Suppressor macrophage treated with lipopolysaccharide for 1 hour (primary cell): ENCODE measurements at places on chromosomes 5 and 9.

GRCh38 chr5:115306011-115306536, 9.6 kb upstream of the CCDC112 start:
- DNase-seq, result no peak

GRCh38 chr5:116448870-116449427, 125.7 kb downstream of the SEMA6A start:
- DNase-seq, result no peak

DNA sequence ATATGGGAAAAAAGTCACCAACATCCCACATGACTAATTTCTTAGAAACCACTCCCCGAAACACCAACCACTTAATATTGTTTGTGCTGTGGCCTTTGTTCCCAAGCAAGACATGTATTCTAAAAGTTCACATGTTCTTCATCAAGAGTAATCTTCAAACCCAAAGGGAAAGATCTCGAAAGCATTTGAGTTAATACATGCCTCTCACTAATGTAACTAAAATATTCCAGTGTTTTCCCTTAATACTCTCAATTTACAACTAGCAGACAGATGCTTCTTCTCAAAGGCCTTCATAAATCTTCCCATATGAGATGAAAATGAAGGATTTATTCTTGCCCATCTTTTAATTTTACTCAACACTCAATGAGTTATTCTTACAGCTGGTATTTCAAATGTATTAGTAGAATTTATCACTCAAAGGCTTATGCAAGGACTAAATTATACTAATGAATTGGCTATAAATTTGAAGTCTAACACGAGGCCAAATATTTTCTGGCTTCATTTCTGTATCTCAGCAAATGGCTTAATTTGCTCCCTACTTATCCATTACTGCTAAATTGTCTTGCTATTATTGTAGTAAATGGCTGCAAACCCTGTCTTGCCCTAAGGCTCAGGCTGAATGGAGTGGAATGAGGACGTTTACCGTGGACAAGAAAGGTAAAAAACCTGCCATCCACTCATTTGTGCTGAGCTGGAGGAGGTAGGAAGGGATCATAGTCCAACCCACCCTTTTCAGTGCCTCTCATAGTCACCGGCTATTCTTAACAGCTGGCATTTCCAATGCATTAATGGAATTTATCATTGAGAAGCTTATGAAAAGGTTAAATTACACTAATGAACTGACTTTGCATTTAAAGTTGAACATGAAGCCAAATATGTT, 474.4 kb downstream of the RASEF start:
- DNase-seq, result no peak

- DNase-seq, result no peak
Measured at GRCh38 chr9:102209176-102209575, 470.7 kb upstream of the GRIN3A start.

GRCh38 chr5:63700241-63700640, 262.0 kb downstream of the HTR1A start:
- DNase-seq, result no peak

- DNase-seq, result no peak
Measured at GRCh38 chr9:107780960-107781359, 291.4 kb upstream of the KLF4 start.

DNA sequence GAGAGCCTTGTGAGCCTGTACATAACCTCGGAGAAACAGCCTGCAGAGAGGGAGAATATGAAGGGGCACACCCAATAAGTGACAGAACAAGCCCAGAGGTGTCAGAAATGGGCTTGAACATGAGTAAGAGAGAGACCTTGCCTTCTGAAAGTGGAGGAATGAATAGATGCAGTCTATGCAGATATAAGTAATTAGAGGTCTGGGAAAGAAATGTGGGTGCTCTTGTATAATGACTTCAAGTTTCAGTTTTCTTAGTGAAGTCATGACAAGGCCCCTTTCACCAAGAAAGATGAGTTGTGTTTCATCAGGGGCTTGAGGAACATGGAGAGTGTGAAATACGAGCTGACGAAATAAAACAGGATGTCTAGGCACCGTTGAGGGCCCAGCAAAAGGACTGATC, 15.1 kb downstream of the GRAMD2B start:
- no peak for DNase-seq

- no peak for DNase-seq
Measured at GRCh38 chr9:36960575-36960955, 73.5 kb downstream of the PAX5 start.

- no peak for DNase-seq
Measured at GRCh38 chr5:80714570-80715298, 60.0 kb upstream of the DHFR start.

DNA sequence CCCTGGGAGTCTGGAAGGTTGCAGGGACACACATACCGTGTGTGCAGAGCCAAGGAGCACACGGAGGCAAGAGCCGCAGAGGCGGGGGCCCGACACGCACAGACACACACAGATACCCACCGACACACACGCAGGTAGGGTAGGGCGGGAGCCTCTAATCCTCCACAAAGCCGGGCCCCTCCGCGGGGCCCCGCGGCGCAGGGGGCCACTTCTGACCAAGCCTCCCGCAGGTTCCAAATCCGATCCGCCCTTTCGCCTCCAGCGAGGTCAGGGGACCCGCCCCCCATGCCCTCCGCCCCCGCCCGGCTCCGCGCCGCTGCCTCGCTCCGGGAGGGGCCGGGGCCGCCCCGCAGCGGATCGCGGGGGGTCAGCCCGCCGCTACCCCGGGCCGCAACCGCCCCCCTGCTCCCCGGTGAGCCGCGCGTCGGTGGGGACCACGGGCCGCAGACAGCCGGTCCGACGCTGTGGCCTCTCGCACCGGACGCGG, 1.4 kb upstream of the LMX1B start:
- DNase-seq, result no peak

GRCh38 chr5:119347574-119347973, 8.2 kb upstream of the TNFAIP8 start:
- DNase-seq, result no peak

GRCh38 chr9:136775191-136775590, 10.9 kb upstream of the LCN15 start:
- no peak for DNase-seq

- no peak for DNase-seq
Measured at GRCh38 chr5:38424148-38425060, 132.0 kb downstream of the LIFR start.

GRCh38 chr9:135994501-135995192, 33.5 kb upstream of the UBAC1 start:
- peak; percentile 58 for DNase-seq

DNA sequence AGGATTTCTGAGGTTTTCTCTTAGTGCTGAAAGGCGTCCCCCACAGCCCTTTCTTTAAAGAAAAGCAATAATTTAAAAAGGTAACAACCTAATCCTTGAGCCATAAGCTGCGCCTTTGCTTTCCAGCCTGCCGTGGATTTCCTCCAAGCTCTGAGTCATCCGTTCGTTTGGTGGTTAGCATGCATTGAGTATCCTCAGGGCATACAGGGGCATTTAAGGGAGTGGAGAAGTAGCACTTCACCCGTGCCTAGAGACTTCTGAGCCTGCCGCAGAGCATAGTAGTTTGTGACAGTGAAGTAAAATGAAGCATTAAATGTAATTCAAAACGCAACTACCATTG, 892 bp upstream of the TNC start:
- peak; percentile 77 for DNase-seq

DNA sequence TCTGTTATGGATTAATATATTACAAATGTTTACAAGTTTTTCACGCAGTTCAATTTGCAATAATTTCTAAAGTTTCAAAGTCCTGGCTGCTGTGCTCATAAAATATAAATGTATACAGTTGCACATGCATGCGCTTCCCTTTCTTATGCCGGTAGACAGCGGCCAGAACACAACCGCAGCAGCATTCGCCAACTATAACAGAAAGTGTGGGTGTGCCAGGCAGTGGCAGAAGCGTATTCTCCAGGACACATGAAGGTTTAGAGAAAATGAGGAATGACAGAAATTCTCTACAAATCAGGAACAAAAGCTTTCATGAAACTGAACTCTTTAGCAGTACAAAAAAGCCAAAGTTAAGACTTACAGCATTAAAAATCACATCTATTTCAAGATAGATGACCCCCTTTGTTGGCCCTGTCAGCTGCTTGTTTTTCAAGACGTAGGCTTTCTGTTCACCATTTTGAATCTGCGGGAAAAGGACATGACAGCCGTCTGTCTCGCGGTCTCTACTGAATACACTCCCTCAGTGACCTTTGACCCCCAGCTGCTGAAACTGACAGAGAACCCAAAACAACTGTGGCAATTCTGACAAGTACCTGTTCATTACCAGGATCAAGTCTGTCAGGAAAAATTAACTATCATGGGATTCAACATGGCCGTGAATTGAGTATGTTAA, 252.2 kb downstream of the SLF1 start:
- DNase-seq, result no peak

GRCh38 chr9:108599571-108599970, 256.2 kb downstream of the ACTL7B start:
- no peak for DNase-seq

DNA sequence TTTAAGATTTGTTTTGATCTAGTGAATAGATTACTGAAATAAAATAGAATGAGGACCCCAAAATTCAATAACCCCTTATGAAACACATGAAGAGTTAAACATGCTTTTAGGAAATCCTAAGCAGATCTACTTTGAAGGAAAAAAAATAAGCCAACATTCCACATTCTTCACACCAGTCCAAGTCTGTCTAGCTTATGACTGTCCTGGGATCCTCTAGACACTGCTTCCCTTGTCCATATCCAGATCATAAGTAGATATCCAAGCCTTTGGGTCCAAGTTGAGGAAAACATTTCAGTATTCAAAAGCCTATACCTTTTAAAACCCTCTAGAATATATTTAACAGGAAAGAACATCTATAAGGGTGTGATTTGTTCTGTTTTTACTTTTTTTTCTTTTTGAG, 58.8 kb upstream of the MINAR2 start:
- DNase-seq, result no peak

- DNase-seq, result no peak
Measured at GRCh38 chr5:65262096-65262495, 219.6 kb downstream of the ADAMTS6 start.

DNA sequence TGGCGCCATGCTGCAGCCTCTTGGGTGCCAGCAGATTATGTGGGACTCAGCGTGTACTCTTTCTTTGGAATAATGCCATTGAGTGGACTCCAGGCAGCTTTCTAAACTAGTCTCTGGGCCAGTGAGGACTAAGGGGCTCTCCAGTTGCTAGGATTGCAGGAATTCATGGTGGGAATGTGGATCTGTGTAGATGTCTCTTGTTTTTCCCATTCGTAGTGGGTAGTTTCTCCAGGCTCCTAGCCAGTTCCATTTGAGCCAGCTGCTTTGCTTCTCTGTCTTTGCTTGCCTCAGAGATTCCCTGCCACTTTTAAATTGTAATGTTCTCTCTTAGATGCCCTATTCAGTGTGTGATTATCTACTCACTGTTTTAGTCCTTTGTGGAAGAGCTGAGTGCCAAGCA, 42.6 kb downstream of the SLF1 start:
- no peak for DNase-seq

DNA sequence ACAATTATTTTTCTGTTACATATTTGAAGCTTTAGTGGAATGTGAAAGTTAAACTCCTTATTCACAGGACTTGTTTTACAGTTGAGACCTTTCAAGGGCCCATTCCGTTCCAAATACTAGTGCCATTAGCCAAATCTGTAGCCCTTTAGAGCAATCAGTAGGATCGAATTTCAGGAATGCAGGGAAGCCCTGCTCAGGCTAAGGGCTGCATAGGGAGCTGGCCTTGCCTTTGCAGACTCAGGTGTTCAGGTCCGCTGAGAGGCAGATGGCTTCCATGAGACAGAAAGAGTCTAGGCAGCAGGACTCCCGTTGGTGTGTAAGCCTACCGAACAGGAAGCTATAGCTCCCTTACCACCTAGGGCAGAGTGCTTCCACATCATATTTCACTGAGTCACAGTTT, 150.1 kb upstream of the SLC27A6 start:
- no peak for DNase-seq

DNA sequence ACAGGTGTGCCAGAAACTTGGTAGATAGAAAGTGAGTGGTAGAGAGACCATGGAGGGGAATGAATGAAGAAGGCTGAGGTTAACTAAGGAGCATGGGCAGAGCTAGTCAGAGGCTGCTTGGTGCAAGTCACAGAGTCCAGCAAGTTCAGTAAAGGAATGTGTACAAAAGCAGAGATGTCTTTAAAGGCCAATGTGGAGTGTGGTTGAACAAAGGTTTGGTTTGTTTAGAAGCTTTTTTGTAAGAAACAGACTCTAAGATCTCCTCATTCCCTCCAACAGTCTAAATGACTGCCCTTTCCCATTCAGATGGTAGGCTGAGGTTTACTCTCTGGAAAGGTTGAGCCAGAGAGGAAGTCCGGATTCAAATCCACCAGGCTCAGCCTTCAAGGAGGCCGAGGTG, 84.2 kb downstream of the TNC start:
- DNase-seq, result no peak

DNA sequence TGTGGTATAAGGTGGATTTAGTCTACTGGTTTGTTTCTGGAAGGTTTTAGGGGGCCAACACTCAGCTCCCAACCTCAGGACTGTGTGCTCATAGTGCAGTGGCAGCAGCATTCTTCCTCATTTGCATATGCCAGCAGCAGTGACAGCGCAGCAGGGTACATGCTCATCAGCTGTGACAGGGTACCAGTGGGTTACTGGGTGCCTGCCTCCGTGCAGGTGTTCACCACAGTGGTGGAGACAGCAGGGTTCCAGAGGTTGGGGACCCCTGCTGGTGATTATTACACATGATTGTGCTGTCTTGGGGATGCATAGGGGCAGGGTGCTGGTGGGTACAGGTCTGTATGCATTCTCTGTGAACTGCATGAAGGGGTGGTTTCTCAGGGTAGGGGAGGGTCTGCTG, 45.5 kb upstream of the IFNE start:
- DNase-seq, result no peak

- no peak for DNase-seq
Measured at GRCh38 chr5:161096581-161096980, 244.6 kb upstream of the ATP10B start.

GRCh38 chr5:175279506-175279905, 164.5 kb downstream of the DRD1 start:
- no peak for DNase-seq

DNA sequence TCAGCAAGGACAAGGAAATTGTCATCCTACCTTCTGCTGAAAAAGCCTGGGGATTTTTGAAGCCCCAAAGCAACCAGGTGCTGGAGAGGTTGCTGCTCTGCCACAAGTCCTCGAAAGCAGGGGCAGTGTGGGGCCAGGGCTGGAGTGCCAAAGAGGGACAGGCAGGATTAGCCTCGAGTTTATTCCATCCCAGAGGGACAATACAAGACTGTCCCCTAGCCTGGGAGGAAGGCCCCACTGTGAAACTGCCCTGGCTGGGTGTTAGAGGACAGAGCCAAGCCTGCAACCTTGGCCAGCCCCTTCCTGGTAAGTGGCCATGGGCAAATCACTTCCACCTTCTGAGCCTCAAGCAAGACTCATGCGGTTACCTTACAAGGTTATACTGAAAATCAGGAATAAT, 55.1 kb downstream of the WHRN start:
- DNase-seq, result no peak

- DNase-seq, result no peak
Measured at GRCh38 chr9:18622186-18622836, 148.4 kb downstream of the ADAMTSL1 start.
